ENCODE measurements at places on chromosomes 3 and 15.

GRCh38 chr3:20516311-20516710, 330.3 kb upstream of the SGO1 start:
- DNase-seq, result no peak

- no peak for DNase-seq
These were observed 1028.6 kb downstream of the MCTP2 start for GRCh38 chr15:95259965-95260364.

DNA sequence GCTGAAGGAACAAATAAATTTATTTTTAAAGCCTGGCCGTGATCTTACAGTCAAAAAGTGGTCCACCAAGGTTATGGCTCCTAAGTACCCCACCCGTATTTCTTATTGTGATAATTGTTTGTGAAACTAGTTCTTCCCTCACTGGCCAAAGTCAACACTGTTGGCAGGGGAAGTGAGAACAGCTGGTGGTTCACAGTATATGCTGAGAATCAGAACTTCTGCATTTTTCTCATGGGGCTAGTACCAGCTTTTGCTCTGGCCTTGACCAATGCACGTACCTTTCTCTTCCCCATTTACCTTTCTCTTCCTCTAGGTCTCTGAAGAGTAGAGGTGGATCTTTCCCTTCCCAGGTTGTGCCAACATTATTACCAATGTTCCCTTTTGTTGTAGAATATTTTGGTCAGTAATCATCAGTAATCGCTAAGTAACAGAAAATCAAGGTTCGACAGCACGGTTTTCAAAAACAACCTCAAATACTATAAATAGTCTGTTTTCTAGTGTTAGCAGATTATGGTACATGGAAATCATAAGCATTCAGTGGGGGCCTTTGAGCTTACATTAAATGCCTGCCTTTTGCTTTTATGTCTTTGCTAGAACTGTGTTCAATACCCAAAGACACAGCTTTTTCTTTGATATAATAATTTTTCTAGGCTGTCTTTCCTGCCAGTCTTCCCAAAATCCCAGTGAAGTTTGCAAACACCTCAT, 268.0 kb downstream of the LPP start:
- no peak for DNase-seq

- DNase-seq, result no peak
These were observed 2.7 kb downstream of the PRKCD start for GRCh38 chr3:53163444-53164387.

DNA sequence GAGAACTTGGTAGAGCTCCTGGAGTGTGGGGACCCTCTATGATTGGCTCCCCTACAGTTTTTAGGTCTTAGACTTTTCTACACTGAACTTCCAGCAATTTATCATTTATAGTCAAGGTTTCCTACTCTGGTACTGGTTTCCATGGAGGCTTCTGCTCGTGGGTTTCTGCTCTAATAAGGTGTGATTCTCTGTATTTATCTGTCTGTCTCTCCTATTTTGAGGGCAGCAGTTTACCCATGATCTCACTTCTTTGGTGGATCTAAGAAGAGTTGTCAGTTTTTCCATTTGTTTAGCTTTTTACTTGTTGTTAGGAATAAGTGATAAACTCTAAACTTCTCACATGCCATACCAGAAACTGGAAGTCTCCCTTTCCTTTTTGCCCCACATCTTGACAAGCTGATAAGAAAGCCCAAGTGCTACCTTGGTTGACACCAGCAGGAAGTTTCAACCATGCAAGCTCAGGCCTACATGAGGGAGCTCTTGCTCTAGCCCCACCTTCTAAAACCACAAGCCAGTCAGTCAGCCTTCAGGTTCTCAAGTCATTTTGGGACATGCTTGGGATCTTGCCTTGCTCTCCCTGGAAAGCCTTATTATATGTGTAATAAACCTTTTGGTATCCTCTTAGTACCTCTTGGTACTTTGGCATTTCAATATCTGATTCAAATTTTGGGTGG, 10.0 kb downstream of the TIMMDC1 start:
- DNase-seq, result no peak

DNA sequence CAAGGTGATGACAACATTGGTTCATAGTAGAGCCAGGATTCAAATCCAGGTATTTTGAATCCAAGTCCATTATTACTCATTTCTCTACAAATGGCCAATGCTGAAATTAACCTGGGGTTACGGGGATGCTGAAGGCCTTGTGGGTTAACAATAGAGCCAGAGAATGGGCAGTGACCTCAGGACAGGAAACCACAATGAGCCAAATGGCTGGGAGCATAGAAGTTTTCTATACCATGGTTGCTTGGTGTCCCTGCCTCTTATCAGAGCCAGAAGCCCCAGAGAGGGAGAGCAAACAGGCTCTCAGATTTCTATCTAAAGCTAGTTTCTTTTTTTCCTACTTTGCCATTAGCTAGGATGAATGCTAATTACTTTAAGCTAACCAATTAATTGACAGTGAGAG, 82.3 kb downstream of the TNIK start:
- no peak for DNase-seq

- no peak for DNase-seq
These were observed 84.2 kb downstream of the FGF7 start for GRCh38 chr15:49507261-49507660.

DNA sequence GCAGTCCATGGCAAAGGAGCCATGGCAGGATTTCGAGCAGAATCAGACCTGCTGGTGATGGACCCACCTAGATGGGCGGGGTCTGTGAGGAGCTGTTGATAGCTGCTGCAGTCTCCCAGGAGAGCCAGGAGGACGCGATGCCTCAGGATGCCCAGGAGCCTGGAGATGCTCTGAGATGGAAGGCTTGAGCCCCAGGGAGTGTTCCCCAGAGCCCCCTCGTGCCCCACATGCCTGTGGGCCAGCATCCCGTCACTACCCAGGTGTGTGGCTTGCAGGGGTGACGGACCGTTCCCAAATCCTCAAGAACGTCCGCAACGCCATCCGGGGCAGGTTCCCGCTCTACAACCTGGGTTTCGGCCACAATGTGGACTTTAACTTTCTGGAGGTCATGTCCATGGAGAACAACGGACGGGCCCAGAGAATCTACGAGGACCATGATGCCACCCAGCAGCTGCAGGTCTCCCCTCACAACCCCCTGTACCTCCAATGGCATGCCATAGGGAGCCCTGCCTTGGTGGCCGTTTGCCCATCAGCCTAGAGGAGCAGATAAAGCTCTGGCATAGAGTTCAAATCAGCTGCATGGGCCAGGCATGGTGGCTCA, 6.7 kb downstream of the ITIH1 start:
- DNase-seq, result no peak

- no peak for DNase-seq
These were observed 194.3 kb upstream of the CTDSPL start for GRCh38 chr3:37667335-37667734.

DNA sequence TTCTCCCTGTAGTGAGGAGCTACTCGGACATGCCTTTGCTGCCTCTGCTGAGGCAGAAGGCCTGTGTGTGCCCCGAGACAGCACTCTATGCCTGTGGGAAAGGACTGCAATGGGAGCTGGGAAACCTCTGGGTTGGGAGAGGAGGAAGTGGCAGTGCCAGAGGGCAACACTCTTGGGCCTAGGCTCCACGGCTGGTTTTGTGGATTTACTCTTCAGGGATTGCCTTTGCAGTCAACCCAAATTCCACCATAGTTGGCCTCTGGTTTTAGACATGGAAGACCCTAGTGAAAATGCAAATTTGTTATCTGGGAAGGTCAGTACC, 46.8 kb downstream of the ITGA11 start:
- no peak for DNase-seq

DNA sequence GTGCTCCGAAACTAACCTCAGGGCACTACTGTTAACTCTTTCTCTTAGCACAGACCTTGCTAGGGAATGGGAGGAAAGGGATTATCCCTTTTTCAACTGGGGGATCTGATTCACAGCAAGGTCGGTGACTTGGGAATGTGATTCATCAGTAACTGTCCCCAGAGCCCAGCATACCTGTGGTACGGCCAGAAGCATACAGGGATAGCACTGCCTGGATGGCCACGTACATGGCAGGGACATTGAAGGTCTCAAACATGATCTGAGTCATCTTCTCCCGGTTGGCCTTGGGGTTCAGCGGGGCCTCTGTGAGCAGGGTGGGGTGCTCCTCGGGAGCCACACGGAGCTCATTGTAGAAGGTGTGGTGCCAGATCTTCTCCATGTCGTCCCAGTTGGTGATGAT, 2.3 kb downstream of the ACTC1 start:
- DNase-seq, result no peak
